ENCODE measurements at places on chromosomes 4 and X.
A peak's percentile ranks its signal among the peaks of the same experiment; 100 is the strongest.

DNA sequence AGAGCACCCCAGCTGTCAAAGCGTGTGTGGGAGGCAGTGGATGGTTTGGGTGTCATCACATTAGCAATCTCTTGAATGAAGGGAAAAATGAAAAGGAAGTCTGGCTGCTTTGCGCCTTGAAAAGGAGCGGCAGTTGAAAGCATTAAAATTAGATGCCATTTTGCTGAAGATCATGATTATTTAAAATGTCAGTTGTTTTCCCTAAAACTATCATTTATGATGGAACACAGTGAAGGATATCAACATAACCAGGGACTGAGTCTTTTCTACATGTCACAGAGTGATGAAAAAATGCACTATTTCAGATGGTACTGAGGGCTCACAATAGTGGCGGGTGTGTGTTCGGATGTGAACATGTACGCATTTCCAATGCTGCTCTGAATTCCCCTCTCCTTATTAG is 450.2 kb upstream of the CPEB2 start:
- no peak for DNase-seq

DNA sequence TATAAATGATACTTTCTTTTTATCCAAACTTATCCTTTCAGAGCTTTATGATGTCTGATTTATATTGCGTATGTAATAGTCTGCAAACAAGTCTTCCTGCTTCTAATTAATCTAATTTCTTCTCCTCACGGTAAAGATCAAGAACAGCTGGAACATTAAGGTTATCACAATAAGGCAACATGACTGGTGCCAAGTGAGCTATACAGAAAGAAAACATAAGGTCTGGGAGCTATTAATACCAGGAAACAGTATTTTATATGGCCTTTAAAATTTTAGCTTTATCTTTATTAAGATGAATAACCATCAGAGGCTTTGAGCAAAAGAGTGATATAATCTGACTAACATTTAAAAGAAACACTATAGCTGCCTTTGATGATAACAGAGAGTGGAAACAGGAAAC is 28.7 kb upstream of the CABS1 start:
- DNase-seq: no peak

GRCh38 chr4:115660465-115660864 is 547.0 kb upstream of the NDST4 start:
- no peak for DNase-seq

GRCh38 chr4:141540643-141541042 is 95.7 kb upstream of the IL15 start:
- no peak for DNase-seq

DNA sequence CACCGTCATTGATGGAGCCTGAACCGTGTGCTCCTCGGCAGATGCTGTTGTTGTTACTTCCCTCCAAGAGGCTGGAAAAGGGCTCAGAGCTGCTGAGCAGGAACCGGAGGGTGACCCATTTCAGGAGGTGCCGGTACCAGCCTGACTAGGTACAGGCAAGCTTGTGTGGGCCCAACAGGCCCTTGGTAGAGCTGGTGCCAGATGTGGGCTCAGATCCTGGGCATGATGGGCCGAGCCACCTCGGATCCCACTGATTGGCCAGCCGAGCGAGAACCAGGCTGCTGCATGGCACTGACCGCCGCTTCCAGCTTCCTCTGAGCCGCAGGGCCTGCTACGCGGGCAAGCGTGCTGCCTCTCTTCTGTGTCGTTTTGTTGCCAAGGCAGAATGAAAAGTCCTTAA is 33.7 kb downstream of the NOP14 start:
- DNase-seq: no peak

GRCh38 chr4:142035566-142035965 is 399.2 kb downstream of the IL15 start:
- no peak for DNase-seq

- DNase-seq: no peak
These were observed 51.7 kb upstream of the CLCN4 start for GRCh38 chrX:10104958-10105658.

DNA sequence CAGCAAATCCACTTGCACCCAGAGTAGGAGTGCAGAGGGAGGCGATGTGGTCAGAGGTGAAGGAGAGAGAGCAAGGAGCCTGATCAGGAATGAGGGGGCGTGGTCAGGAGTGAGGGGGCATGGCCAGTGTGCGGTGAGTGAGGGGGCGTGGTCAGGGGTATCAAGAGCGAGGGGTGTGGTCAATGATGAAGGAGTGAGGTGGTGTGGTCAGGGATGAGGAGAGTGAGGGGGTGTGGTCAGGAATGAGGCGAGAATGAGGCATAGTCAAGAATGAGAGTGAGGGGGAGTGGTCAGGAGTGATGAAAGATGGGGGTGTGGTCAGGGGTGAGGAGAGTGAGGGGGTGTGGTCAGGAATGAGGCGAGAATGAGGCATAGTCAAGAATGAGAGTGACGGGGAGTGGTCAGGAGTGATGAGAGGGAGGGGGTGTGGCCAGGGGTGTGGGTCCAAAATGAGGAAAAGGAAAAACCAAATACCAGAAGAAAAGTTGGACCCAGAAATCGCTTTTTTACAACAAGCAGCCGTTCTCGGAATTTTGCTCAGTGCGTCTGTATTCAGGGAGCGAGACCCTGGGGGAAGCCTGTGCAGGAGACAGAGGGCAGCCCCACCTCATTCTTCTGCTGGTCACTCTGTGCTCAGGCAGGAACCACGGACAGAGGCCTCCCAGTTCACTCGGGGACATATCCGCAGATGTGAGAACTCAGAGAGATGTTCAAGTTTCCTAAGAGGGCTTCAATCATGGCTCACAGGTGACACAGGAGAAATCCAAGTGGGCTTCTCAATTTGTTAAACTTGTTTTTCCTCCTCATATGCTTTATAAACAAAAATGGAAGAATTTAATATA is 47.5 kb downstream of the MAGEA1 start:
- no peak for DNase-seq

- DNase-seq: no peak
These were observed 156.6 kb downstream of the CAMK2D start for GRCh38 chr4:113604955-113605354.

DNA sequence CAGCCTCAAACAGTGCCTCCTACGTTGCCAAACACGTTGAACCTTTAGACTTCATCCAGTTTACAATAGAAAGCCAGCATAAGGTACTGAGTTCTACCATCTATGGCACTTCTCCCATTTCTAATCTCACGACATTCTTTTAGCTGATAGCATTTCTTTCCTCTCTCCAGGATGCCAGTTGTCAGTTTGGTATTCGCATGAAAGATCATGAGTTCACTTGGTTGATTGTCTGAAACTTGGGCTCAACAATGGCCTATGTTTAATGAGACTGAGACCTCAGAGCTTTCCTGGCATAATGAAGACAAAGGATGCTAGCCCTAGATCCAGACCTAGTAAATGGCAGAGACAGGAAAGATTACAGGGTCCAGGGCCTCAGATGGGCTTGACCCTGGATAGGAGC is 69.2 kb upstream of the SPRY1 start:
- no peak for DNase-seq

DNA sequence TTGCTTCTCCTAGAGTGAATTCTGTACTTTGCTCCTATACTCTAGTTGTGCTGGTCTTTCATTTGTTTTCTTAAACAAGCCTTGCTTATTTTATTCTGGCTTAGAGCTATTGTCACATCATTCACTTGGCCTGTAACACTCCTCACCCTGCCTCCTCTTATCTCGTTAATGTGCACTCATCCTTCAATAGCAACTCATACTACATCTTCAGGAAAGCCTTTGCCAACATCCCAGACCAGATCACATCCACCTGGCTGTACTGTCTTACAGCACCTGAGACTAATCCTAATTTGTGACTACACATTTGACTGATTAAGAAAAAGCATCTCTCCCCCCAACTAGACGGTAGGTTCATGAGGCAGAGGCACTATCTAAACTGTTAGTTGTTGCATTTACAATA is 80.8 kb downstream of the SLC7A11 start:
- no peak for DNase-seq

GRCh38 chrX:133594156-133594555 is 178.9 kb upstream of the GPC4 start:
- no peak for DNase-seq

- no peak for DNase-seq
These were observed 101.8 kb upstream of the VEGFC start for GRCh38 chr4:176894498-176894897.

- DNase-seq: no peak
These were observed 34.8 kb downstream of the CCDC149 start for GRCh38 chr4:24877868-24878635.

GRCh38 chr4:152090543-152090942 is 329.7 kb upstream of the GATB start:
- no peak for DNase-seq

DNA sequence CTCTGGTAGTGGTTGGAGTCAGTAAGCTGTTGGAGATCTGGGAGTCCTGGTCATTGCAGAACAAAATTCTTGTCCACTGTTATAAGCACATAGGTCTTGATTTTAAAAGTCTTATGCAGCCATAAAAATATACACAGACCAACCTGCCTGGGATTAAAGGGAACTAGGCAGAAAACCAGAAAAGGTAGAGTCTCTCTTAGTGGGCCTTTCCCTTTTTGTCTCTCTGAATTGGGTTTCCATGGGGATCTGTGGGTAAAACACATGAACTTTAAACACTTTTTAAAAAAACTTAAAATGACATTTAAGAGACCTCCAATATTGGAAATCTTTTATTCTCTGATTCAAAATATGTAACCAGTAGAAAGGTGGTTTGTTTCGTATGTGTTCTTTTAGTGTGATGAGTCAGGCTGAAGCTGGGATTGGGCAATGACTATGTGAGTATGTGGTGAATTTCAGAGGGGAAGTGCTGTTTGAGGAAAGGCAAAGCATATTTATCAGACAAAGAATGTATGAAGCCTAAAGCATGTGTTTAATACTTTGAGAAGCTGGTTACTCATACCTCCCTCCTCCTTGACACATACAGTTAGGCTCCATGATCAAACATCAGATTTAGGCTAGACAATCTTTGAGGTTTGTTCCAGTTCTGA is 29.6 kb downstream of the SLC16A2 start:
- DNase-seq: no peak

DNA sequence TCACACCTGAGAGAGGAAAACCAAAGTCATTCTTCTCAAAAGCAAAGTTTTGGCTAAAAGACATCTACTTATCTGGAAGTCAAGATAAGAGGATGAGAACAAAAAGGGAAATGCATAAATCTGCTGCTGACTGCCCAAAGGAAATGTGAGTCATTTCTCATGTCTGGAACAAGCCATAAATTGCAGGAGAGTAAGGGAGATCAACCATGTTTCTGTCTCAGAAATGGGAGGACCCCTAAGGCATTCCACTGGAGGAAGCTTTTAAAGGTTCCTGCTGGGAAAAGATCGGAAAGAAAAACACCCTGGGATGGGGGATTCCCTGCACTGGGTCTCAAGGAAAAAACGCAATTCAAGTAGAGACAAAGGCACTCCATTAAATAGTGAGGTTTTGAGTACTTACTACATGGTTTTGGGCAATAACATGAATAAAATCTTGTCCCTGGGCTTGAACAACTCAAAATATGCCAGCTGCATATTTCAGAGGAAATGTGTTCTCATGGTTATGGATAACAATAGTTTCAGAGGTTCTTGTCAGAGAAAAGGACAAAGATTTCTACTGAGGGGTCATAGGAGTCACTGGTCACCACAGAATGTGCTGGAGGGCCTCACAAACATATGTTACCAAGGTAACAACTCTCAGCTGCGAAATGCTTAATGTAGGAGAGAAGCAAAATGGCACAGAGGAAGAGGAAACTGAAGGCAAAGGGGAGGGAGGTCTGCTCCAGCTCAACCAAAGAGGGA is 19.3 kb downstream of the GPR143 start:
- peak; percentile 47 for DNase-seq

GRCh38 chrX:124300405-124300804 is 32.1 kb upstream of the TEX13D start:
- DNase-seq: no peak

GRCh38 chrX:107205770-107206696 is at the start of the genes DNAAF6 and NUP62CL:
Gene DNAAF6, plus strand, starts transcription at chrX:107206611. Its CDS starts 6,265 bp downstream, at chrX:107212876.
Gene NUP62CL, minus strand, starts transcription at chrX:107206433. Its CDS starts 31,287 bp downstream, at chrX:107175146.
- no peak for DNase-seq

DNA sequence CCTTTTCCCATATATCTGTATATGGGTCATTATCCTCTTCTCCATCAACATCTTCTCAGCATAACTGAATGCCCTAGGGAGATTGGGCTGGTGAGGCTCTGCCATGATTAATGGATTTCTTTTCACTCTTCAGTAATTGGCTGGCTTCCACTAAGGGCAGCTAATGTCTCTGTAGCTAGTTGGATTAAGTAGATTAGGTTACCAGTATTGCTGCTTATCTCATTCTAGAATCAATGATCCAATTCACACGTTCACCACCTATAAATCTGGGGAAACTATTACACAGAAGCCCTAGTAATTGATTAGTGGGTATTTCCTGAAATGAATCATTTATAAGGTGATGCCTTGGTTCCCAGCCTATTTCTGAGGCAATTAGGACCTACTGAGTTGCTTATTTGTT is 94.8 kb downstream of the KDR start:
- DNase-seq: no peak

All from GDM1 (cell line).